ENCODE measurements at places on chromosomes 16 and 17. TPM values are rescaled to one million over a fixed set of nuclear protein-coding genes. Genes with fewer than 3 reads are reported as not detected.

- H3K27ac ChIP-seq: no peak overlapping the region
- no peaks in the 10 kb centered on the region for H3K36me3 ChIP-seq
- peak; percentile 25 for DNase-seq
- H3K27me3 ChIP-seq: 0 out of 2 replicates have a peak, but pooled peaks cover 4% of the 10 kb centered on the region
- H3K4me3 ChIP-seq: peak overlapping the region; percentile 76
- H3K4me1 ChIP-seq: no peaks in the 10 kb centered on the region
Observed at GRCh38 chr17:68290268-68290954, 516 bp downstream of the SLC16A6 start.

GRCh38 chr17:74715144-74715543 is 2.4 kb upstream of the CD300LF start:
- no peaks in the 10 kb centered on the region for H3K36me3 ChIP-seq
- H3K27me3 ChIP-seq: peaks cover 48% of the 10 kb centered on the region
- no peaks in the 10 kb centered on the region for H3K4me1 ChIP-seq
- no peak overlapping the region for H3K27ac ChIP-seq

HOXB1 gene
- total RNA-seq: not detected

GRCh38 chr16:75264457-75264998 is 13.1 kb upstream of the BCAR1 start:
- H3K36me3 ChIP-seq: no peaks in the 10 kb centered on the region
- H3K27ac ChIP-seq: peak overlapping the region; percentile 71

DNA sequence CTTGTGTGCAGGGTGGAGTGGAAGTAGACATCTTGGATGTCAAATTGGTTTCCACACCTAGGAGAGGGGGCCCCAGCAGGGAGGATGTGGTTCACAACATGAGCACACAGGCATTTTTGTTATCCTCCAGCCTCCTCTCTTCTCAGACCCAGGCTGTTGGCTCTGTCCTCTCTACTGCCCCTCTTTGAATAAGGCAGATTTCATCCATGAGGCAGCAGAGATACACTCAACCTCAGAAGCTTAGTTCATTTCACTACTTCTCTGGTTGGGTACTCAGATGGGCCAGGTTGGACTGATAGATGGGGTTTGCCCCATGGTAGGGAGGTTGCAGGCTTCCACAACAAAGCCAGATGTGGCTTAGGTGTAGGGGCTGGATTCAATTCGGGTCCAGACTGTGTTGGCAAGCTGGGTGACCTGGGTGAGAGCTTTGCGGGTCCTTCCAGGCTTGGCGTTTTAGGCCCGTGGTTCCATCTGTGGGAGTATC is 22.2 kb upstream of the NFATC3 start:
- H3K36me3 ChIP-seq: peaks cover 7% of the 10 kb centered on the region
- H3K4me3 ChIP-seq: no peak overlapping the region
- no peak for DNase-seq
- H3K27me3 ChIP-seq: no peaks in the 10 kb centered on the region
- no peak overlapping the region for H3K27ac ChIP-seq

DNA sequence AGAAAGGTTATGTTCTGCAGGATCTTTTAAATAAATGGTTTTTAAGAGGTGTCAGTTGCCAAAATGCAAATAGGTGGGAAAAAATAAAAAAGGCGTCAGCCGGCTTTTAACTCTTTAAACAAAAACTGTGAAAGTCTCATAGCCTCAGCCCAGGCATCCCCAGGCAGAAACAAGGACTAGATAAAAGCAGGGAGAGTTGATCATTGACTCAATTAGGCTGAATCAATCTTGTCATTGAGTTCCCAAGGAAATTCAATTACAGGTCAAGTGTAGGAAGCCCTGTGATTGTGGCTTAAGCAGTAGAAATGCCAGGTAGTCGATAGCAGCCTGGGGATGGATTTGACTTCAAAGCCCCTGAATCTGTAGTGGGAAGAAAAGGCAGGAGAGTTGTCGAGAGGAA is 30.8 kb upstream of the GUCY2D start:
- no peaks in the 10 kb centered on the region for H3K27me3 ChIP-seq
- H3K4me1 ChIP-seq: no peaks in the 10 kb centered on the region
- no peak overlapping the region for H3K4me3 ChIP-seq
- no peak for DNase-seq
- H3K36me3 ChIP-seq: no peaks in the 10 kb centered on the region

DNA sequence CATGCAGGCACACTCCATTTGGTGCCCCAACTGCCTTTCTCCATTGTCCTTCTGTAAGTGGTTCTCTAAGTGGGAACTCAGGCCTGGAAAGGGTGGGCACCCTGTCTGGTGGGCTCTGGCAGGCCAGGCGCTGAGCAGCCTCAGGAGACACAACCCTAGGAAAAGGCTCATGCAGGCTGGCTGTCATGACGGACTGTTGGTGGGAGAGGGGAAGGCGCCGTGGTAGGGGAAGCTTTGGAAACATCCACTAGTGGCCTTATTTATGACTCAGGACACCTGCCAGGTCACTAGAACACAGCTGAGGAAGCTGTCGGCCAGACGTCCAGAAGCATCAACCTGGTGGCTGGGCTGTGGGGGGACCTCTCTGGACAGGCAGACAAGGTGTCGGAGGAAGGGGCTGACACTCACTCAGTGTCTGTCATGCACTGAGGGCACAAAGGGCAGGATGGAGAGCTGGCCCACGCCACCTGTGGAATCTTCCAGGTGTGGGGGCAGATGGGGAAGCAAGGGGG is 216.0 kb downstream of the SEC14L1 start:
- H3K36me3 ChIP-seq: no peaks in the 10 kb centered on the region
- peaks cover 14% of the 10 kb centered on the region for H3K4me1 ChIP-seq
- H3K27me3 ChIP-seq: no peaks in the 10 kb centered on the region

SCN4A gene
- not detected for total RNA-seq

ASB16 gene
- total RNA-seq: not detected

NPTX1 gene
- 1.1 TPM for total RNA-seq

Measured in GM23248 (cell line).